Tracheal epithelial cell (primary cell): ENCODE measurements at places on chromosomes 2 and 18. TPM values are rescaled to one million over a fixed set of nuclear protein-coding genes. Genes with fewer than 3 reads are reported as not detected.

Gene GPR39
- 7.2 and 12.4 TPM in 2 replicates for total RNA-seq

Gene CRACDL
- total RNA-seq: 0.48 and 1.1 TPM in 2 replicates

Gene MROH2A
- total RNA-seq: not detected in 2 replicates

Gene FBLN7
- total RNA-seq: 0.96 TPM in 1 of 2 replicates, not detected in the other

Gene ITGA4
- under 0.01 and 3.1 TPM in 2 replicates for total RNA-seq

Gene SPAG16
- total RNA-seq: 20.0 and 23.0 TPM in 2 replicates

Gene DOK6
- total RNA-seq: under 0.01 TPM in 1 of 2 replicates, not detected in the other
